ENCODE measurements at places on chromosomes 2 and 18.

DNA sequence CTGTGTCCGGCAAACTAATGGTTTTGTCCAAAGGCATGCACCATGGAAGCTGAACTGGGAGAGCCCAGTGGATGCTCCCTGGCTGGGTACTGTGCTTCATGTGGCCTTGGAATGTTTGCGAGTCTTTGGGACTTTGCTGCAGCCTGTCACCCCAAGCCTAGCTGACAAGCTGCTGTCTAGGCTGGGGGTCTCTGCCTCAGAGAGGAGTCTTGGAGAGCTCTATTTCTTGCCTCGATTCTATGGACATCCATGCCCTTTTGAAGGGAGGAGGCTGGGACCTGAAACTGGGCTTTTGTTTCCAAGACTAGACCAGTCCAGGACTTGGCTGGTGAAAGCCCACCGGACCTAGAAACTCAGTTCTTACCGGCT, 1.7 kb downstream of the MARS2 start:
- no peak for DNase-seq

GRCh38 chr2:226600184-226600583, 199.4 kb downstream of the IRS1 start:
- DNase-seq, result no peak

DNA sequence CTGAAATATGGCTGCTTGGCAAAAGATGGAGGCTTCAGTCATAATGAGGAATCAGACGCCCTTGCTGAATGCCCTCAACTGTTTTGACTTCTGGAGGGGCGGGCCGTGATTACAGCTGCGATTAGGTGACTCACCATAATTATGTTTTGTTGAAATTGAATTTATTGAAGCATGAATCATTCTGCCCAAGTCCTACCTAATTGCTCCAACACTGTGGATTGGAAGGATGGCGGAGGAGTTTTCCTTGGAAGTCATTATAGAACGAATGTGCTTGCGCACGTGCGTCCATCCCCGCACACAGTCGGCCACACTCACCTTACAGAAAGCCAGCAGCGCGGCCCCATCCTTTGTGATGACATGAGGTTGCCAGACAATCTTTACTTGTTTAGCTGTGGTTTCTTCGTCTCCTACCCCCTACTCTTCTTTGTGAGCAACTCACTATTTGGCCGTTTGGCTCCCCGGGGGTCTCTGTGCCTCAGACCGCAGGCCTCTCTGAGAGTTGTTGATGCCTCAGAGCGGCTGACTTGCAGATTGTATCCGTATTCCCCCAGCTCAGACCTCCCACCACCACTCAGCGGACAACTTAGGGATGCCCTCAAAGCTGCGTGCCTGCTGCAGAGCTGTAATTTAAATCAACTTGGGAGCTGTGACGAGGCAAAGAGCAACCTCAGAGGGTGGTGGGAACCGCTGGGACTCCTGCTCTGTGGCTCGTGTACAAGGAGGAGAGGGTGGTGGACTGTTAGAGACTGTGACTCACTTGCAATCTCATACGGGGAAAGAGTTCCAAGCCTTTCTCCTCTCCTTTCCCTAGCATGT, 513.4 kb downstream of the TNS1 start:
- no peak for DNase-seq

DNA sequence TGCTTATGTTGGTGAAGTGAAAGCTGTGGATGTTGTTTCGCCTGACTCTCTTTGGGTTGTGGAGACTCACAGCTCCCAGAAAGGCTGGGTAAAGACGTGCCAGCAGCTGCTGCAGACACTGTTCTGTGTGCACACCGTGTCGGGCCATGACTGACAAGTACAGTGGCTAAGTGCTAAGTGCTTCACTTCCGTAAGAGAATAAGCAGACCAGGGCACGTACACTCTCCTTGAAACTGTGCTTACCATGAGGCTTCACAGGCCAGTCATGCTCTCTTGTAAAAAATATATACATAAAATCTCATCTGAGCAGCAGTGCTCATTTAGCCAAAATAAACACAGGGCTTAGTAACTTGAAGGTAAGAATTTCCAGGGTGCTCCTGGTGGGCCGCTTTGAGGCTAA, 86.0 kb downstream of the NRP2 start:
- DNase-seq, result no peak

GRCh38 chr2:136116151-136116812, 1.7 kb downstream of the CXCR4 start:
- DNase-seq, result peak; percentile 80

DNA sequence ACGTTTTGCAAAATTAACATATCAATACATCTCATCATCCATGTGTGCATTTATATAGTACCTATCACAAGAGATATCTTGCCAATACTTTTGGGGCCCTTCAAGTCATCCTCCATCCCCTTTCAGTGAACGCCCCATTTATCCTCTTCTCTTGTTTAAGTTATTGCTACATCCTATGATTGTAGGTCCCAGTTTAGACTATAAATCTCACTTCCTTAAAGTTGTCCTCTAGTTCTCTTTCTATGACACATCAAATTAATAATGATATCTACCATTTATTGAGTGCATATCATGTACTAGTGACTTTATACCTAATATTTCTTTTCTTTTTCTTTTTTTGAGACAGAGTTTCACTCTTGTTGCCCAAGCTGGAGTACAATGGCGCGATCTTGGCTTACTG, 28.8 kb upstream of the FBXO11 start:
- no peak for DNase-seq

GRCh38 chr2:131036696-131037397, 56.4 kb downstream of the FAM168B start:
- no peak for DNase-seq

DNA sequence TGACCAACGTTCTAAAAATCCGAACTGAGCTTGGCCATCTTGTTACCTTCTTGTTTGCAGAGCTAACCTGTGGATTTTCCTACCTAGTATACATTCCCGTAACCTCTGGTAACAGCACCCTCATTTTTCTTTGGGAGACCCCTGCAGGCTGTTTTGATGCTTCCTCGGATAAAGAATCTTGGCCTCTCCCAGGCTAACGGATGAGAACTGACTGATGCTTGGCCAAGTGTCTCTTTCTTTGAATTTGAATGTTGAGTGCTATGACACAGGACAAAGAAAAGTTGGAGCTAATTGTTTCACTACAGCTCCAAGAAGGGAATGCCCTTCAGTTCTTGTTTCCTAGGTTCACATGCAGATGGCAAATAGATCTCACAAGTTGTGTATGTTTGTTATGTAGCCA, 19.3 kb upstream of the CAVIN2 start:
- no peak for DNase-seq

DNA sequence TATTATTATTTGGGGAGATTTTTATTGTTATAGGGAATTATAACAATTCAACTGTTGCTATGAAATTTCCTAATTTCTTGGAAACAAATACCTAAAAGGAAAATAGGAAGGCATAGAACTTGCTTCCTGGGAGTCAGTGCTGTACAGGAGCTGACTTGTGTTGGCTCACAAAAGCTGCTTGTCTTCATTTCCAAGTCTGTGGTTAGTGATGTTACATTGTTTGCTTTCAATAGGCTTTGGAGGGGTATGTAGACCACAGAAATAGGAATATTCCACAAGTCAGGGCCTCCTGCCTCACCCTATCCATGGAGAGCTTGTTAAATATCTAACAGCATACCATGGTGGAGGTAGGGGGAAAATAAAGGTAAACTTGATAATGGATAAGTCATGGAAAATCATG, 688.9 kb upstream of the FAM98A start:
- DNase-seq, result no peak

DNA sequence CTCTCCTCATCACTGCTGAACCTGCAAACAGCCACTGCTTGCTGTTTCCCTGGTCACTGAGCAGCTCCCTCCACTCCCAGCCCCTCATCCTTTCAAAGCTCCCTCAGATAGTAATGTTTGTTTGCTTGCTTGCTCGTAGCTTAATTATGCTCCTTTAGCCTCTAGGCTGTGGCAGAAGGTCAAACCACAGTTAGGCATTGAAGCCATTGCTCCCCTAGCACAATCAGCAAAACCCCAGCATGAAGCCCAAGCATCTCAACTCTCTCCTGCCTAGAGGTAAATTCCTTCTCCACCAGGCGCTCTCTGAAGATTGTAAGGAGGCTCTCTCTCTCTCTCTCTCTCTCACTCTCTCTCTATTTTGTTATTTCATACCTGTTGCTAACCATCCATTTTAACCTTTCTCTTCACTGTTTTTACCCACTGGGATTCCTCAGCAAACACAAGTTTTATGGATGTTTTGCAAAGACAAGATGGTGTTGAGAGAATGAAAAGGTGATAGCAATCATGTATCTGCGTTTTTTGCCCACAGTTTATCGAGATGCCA, 135.9 kb upstream of the HNRNPA3 start:
- no peak for DNase-seq

- DNase-seq, result no peak
These were observed 10.3 kb downstream of the DNAH6 start for GRCh38 chr2:84526562-84526961.

- DNase-seq, result no peak
These were observed 1.1 kb upstream of the MFSD2B start for GRCh38 chr2:24008672-24009366.

DNA sequence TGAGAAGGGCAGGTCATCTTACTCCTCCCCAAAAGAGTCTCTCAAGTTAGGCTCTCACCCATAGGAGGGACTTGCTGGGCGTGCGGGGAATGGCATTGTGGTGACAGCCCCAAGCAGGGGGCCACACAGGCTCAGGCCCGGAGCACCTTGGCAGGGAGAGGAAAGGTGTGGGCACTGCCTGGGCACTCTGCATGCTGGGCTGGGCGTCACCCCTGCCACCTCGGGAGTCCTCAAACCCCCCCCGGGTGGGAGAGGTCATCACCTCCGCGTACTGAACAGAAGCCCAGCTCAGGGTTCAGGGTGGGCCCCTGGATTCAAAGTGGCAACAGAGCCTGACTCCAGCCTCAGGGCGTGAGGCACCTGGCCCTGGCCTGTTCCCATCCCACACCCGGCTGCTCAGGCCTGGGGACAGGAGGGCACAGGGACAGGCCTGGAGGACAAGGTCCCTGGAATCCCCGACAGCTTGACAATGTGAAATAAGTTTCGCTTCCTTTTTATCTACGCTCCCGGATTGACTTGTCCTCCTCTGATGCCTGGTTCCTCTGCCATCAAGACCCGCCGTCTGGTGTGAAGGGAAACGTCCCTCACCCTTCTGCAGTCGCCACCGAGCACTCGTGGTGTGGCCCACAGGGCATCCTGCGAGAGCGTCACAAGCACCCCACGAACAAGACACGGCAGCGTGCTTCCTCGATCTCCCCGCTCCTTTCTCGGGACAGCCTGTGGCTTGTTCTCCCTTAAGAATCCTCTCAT, 97.8 kb downstream of the HDAC4 start:
- DNase-seq, result no peak

DNA sequence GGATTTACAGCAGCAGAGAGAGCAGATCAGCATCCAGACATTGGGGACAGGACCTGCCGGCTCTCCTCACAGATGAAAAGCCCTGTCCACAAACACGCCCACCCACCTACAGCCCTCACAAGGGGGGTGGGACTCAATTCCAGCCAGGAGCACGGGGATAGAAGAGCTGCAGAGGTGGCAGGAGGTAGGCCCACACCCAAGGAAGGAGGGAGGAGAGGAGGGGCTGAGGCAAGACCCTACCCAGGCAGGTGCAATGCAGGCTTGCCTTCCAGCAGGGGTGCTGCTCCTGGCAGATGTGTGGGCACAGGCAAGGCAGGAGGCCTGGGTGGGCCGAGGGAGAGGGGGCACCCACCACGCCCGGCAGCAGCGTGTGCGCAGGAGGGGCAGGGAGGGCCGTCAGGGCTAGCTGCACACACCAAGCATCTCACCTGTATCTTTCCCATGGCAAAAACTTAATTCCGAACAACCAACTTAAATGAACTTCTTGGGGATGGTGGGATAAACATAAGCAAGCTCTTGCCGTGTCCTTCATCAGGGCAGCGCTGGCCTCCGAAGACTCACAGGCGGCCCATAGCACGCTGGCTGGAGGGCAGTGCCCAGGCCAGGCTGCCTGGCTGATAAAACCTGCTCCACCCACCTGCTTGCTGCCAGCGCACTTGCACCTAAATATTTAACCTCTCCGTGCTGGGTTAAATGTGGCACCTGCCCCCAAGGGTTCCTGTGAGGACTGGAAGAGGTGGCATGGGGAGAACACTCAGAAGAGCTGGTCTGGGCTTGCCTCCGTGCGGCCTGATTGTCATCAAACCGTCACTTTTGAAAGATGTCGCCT, 219.5 kb downstream of the HDAC4 start:
- no peak for DNase-seq

- DNase-seq, result no peak
These were observed 284.6 kb upstream of the CCDC68 start for GRCh38 chr18:55243857-55244256.

DNA sequence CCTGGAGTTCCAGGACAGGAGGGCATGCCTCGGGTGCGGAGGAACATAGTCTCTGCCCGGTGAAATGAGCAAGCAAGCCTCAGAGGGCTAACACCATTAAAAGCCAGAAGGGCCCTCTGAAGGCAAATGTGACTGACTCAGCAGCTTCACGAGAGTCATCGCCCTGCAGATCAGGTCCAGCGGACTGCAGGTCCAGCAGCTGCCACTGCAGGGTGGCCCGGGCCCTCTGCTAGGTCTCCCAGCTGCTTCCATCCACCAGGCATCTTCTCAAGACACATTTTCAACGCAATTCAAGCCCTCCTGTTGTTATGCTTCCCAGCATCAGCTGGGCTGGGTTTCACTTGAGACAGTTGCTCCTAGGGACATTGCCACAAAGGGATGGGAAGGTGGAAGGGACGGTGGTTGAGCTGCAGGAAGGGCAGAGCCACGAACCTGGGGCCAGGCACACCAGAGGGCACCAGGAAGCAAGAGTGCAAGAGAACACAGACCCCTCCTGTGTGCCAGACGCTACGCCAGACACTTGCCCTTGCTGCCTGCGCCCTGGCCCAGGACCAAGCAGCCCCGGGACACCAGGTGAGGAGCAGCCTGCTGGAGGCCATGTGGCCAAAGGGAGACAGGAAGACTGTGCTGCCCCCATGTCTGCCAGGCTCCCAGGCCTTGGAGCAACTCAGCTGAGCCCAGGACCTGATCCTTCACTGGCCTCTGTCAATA, 173.0 kb downstream of the HDAC4 start:
- no peak for DNase-seq

GRCh38 chr2:61016392-61017002, 1.0 kb upstream of the PEX13 start:
- DNase-seq, result peak; percentile 29

- peak; percentile 74 for DNase-seq
These were observed 1.0 kb downstream of the UBR3 start for GRCh38 chr2:169828141-169828811.

DNA sequence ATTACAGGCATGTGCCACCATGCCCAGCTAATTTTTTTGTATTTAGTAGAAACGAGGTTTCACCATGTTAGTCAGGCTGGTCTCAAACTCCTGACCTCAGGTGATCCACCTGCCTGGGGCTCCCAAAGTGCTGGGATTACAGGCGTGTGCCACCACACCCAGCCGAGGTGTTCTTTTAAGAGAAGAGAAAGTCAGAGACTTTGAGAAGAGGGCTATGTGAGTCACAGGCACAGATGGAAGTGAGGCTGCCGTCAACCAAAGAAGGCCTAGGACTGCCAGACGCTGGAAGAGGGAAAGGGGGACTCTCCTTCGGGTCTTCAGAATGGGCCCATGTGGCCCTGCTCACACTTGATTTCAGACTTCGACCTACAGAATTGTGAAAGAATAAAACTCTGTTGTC, 67.2 kb upstream of the SH3BP4 start:
- no peak for DNase-seq

- DNase-seq, result no peak
These were observed 90.5 kb downstream of the TMEM185B start for GRCh38 chr2:120132691-120133090.
